GDM1 (cell line): ENCODE measurements at places on chromosomes 4 and X.
A peak's percentile ranks its signal among the peaks of the same experiment; 100 is the strongest.

DNA sequence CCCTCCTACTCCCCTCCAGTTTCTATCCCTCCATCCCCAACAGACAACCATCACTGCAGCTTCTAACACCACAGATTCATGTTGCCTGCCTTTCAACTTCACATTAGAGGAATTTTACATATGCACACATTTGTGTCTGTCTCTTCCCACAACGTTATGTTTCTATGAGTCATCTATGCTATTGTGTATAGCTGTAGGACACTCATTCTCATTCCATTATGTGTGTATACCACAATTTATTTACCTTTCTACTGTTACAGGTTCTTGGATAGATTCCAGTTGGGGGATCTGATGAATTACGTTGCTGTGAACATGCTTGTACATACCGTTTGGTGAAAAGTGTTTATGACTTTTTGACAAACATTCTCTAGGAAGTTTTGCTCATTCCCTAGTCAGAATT, 58.8 kb upstream of the TRPC3 start:
- no peak for DNase-seq

DNA sequence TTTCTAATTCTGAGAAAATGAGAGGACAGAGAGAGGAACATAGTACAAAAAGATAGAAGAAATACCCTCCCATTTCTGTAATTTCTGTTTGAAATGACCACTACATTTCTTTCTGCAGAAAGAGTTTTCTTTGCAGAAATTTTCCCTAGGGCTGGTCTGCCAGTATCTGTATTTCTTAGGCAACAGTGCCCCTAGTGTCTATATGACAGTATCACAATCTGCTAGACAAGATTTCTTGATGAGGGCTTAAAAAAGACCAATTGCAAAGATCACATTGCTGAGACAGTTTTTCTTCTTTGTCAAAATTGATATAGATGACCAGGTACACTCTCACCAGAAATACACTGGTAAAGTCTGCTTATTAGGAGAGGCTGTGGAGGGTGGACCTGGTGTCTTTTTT, 81.0 kb upstream of the ZDHHC15 start:
- peak; percentile 1 for DNase-seq

DNA sequence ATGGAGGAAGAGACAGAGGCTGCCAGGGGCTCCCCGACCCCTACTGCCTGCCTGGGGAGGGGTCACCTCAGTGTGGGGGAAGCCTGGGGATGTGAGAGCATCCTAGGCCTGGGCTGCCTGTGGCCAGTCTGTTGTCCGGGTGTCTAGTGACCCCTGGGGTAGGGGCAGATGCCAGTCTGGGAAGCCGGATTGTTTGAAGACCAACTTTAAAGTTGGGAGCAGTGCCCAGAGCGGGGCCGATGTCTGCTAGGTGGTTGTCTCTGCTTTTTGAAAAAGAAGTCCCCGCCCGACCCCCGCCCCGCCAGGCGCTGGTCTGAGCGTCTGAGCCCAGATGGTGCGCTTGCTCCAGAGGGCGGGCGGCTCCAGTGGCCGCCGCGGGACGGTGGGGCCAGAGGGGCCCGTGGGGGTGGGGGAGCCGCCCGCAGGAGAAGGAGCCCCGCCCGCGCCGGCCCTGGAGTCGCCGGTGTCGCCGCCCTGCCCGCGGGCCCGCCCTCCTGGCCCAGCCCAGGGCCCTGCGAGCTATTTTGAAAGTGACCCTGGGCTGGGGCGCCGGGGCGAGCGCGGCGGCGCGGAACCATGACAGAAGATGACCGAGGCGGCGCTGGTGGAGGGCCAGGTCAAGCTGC, at the start of gene DOK7:
TSS of gene DOK7 (plus strand) at position 517 of the 626 bp plus-strand sequence. CDS start at position 587, 70 bp downstream.
- DNase-seq: no peak

- DNase-seq: no peak
Measured at GRCh38 chr4:85492336-85492735, 17.4 kb downstream of the ARHGAP24 start.

- no peak for DNase-seq
Measured at GRCh38 chr4:151361126-151361525, 35.7 kb upstream of the SH3D19 start.

GRCh38 chr4:184387351-184387750, 87.0 kb downstream of the IRF2 start:
- no peak for DNase-seq

DNA sequence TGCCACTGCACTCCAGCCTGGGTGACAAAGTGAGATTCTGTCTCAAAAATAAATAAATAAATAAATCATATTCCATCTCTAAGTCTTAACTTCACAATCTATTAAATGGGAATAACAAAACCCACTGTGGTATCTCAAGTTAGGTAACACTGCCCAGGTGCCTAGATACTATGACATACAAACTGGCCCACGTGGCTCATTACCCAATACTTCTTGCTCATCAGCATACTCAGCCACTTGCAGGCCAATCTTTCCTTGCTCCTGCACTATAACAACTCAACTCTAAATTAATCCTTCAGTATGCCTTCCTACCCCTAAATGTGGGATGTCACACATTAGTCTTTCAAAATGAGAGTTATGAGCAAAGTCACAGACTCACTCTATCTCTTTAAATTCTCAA, 230.1 kb downstream of the OPHN1 start:
- no peak for DNase-seq

DNA sequence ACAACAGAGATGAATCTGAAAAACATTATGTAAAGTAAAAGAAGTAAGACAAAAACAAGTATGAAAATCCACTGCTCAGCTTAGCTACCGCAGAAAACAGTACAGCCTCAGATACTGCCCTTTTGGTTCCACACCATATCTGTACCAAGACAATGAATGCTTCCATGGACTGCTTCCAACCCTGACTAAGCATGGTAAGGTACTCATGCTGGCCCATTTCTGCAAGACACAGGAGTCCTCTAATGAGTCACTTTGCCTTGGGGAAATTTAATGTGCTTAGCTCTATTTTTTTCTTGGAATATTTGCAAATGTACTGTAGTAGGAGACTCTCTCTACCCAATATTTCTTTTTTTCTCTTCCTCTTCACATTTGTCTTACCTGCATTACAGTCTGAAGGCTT, 931.7 kb upstream of the HS3ST1 start:
- no peak for DNase-seq

- no peak for DNase-seq
Measured at GRCh38 chr4:10186228-10187214, 69.9 kb upstream of the WDR1 start.

GRCh38 chrX:47690175-47690574, 31.2 kb upstream of the UXT start:
- no peak for DNase-seq

GRCh38 chrX:68571610-68572311, 72.9 kb downstream of the YIPF6 start:
- DNase-seq: no peak

GRCh38 chr4:6277139-6277802, 7.6 kb downstream of the WFS1 start:
- DNase-seq: no peak

- DNase-seq: no peak
Measured at GRCh38 chr4:71209161-71209560, 129.7 kb upstream of the SLC4A4 start.

DNA sequence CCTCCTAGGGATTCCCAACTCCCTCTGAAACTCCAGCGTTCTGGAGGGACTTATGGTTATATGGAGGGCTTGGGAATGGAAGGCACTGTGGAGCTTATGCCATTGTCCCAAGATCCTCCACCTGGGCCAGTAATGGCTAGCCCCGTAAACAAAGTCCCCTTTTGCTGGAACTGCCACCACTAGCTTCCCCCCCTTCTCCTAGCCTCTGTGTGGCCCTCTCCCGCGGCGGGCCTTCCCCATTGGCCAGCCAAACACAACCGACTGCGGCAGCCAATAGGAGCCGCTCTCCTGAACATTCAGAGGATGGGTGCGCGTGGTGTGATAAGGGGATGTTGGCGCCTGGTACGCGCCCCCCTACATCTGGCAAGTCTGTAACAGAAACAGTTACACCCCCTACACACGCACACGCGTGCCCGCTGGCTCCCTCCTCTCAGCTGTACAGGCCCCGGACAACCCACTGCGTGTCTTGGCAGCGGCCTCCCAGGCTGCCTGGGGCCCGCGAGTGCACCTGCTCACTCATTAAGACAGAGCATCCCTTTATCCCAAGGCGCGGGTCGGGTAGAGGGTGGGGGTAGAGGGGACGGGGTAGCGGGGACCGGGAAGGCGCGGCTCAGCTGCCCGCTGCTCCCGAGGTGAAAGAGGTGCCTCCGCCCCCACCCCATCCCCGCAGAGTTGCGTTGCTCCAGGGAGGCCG, 863 bp upstream of the RAB33A start:
- peak; percentile 65 for DNase-seq

DNA sequence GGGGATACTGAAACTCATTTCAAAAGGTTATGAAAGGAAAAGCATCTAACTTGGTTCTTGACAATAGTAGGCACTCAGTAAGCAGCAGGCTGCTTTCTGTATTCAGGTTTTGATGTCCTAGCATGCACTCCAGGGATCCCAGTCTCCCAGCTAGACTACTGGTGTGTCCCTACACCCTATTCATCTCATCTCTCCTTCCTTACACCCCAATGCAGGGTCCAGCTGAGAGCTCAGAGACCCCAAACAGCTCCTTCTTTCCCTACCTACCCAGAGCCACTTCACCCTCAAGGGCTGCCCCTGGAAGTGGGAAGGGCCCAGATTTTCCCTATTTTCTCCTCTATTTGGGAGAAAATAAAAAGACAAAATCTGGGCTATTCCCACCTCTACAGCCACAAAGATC, 1.6 kb upstream of the EFNB1 start:
- DNase-seq: no peak

GRCh38 chrX:153184787-153185186, 5.7 kb downstream of the MAGEA1 start:
- DNase-seq: no peak

DNA sequence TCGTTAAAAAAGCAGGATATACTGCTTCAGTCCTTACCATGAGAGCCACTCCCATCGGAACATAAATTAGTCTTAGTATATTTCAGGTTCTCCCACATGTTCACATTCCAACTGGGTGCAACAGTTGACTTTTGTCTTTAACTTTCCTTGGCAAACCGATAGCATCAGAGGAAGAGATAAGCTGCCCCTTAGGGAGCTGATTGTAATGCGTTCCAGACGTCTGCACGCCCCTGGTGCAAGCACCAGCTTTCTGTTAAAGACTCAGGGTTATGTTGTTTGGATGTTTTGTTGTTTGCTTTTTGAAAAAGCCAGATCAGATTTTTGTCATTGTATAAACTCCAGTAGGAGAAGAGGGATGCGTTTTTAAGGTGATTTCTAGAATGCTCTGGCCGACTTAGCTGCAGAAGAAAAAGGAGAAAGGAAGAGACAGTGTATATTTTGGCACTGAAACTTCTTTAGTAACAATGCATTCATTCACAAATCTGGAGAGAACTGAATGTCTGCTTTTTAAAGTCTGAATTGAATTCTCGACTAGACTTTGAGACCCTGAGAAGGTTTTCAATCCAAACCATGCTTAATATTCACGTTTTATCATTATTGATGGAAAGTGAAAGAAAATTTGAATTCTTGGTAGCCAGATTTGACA, 160.9 kb downstream of the CBR4 start:
- DNase-seq: no peak

DNA sequence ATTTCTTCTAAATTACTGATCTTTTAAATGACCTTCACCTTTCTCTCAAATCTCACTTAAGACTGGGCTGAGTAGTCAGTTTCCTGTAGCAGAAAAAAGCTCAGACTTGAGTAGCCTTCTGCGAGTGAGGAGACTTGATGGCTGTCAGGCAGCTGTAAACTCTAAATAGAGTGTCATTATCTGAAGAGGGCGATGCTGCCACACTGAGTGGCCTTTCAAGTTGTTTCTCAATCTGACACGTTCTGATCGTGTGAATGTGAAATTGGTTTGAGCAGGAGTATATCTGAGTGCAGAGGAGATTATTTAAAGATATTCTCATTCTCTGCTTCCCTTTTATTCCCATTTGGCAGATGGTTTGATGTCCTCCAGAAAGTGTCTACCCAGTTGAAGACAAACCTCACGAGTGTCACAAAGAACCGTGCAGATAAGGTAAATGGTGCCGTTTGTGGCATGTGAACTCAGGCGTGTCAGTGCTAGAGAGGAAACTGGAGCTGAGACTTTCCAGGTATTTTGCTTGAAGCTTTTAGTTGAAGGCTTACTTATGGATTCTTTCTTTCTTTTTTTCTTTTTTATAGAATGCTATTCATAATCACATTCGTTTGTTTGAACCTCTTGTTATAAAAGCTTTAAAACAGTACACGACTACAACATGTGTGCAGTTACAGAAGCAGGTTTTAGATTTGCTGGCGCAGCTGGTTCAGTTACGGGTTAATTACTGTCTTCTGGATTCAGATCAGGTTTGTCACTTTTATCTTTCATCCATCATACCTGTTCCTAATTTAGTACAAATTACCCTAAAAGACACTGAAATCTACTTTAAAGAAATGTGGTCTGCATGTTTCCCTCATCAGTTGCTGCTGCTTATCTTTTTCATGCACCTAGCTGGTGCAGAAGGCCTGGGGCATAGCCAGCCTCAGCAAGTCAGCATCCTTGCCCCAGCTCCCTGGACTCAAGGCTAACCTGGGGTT, 74.3 kb upstream of the MSANTD1 start:
- DNase-seq: no peak

GRCh38 chrX:100895365-100896075, 21.4 kb upstream of the NOX1 start:
- peak; percentile 8 for DNase-seq

DNA sequence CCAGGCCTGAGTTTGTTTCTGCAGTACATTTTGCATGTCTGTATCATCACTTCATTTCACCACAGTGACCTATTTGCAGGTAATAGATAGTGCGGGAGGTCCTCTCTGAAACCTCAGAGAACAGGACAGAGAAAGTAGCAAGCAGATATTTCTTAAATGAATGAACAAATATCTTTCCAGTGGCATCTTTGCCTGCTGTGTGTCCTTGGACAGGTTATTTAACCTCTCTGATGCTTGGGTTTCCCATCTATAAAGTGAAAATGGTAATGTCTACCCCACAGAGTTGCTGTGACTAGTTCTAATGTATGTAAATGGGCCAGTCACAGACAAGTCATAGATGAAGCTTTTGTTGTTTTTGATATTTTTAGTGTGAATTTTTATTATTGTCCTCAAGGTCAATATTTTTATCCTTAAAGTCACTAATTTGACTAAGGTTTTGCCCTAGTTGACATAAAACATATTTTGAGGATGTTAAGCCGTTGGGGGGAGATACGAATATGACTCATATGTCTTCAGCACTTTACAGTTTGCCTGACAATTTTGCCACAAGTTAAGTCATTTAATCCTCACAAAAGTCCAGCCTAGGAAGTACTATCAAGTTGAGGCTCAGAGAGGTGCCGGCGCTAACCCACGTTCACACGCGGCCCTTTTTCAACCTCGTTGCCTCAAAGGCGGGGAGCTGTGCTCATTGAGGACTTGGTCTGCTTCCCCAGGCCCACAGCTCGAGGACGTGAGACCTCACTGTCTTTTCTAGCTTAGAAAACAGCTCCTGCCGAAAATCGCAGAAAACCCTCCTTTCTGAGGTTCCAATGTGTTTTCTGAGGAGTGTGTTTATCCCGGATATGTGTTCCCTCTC, 126.7 kb upstream of the STX18 start:
- DNase-seq: no peak

- no peak for DNase-seq
Measured at GRCh38 chrX:154735695-154736393, 15.0 kb downstream of the GAB3 start.

DNA sequence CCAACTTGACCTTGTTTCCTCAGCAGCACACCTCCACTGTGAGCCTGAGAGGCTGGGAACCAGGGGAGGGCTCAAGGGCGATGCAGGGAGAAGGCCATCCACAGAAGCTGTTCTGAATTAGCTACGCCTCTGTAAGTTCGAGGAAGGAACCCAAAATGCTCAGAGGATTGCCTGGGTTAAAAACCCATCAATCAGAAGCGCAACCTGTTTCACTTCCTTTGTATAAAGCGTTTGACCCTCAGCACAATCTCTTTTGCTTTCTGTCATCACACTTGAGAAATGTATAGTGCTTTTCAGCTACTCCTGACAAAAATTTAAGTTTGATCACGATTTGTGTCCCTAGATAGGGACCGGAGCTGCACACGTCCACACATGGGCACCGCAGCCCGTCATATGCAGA, 48.0 kb upstream of the MAP3K15 start:
- DNase-seq: no peak
